ENCODE measurements at places on chromosomes 16 and 17.
A peak's percentile ranks its signal among the peaks of the same experiment; 100 is the strongest.

DNA sequence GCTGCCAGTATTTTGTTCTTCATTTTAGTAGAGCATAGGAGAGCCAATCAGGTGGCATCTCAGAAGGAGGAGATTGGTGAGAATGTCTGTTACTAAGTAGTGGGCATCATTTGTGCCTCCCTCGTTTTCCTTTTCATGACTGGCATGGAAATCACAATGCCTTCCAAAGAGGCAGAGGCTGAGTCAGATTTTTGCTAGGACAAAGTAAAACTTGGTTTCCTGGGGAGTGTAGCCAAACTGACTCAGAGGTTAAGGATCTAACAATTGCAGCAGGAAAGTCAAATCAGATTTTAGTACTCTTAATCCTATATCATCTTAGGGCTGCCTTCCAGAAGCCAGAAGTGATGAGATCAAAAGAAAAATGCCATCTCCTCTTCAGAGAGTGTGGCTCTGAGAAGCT lies 138.7 kb downstream of the ANKFN1 start:
- no peak for DNase-seq

- no peak for DNase-seq
These were observed 35.8 kb downstream of the TEKT5 start for GRCh38 chr16:10658943-10659342.

DNA sequence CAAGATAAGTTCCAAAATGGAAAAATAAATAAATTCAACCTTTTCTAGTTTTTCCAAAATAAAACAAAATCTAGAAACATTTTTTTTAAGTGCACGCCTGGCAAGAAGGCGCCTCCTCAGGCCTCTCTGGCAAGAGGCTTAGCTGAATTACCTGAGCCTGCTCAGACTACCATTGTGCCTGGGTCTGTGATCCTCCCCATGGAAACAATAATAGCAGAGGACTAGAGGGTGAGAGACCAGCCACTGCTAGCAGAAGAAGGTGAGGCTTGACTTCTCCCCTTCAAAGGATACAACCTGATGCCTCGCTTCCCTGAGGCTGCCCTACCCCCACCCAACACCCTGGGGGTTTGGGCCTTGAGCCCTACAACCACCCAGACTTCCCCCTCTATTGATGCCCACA lies 14.8 kb downstream of the TERB1 start:
- DNase-seq, result no peak

GRCh38 chr17:75130632-75131277 lies 787 bp downstream of the NT5C start:
- DNase-seq, result peak; percentile 63

DNA sequence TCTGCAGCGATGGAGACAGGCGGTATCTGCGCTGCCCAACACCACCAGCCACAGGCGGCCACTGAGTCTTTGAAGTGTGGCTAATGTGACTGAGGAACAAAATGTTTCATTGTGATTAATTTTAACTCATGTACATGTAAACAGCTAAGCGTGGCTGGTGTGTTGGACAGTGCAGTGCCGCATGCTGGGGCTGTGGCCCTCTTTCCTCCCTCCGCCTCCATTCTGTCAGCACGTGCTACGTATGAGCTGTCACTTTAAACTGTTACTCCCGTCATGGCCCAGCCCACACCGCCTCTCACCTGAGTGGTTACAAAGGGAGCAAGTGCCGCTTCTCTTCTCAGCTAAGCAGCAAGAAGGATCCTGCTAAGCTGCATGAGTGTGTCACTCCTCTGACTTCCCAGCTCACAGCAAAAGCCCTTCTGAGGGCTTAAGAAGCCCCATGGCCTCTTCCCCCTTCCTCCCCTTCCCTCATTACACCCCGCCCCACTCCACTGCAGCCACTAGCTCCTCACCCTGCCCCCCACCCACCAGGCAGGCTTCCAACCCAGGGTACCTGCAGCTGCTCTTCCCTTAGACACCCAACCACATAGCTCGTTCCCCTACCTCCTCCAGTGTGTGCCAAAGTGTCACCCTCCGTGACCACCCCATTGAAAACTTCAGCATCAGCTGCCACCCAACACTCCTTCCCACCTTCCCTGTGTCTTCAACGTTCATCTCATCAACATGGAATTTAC lies 15.0 kb downstream of the HASPIN start:
- peak; percentile 73 for DNase-seq

DNA sequence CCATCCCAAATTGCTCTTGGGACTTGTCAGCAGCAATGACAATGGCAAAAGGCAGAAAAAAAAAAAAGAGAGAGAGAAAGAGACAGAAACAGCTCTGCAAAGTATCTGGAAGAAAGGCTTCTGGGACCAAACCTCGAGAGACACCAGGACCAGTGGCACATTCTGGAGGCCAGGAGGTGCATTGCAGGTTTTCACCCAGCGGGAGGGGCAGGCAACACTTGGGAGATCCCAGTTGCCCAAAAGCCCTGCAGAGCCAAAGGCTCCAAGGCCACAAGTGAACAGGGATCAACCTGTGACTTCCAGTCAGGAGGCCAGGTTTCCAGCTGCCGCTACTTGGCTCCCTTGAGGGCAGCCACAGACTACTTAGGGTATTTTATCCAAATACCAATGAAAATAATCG lies 110.8 kb upstream of the CDH5 start:
- DNase-seq, result no peak

- DNase-seq, result no peak
These were observed 23.0 kb downstream of the CCDC182 start for GRCh38 chr17:57721967-57722703.

DNA sequence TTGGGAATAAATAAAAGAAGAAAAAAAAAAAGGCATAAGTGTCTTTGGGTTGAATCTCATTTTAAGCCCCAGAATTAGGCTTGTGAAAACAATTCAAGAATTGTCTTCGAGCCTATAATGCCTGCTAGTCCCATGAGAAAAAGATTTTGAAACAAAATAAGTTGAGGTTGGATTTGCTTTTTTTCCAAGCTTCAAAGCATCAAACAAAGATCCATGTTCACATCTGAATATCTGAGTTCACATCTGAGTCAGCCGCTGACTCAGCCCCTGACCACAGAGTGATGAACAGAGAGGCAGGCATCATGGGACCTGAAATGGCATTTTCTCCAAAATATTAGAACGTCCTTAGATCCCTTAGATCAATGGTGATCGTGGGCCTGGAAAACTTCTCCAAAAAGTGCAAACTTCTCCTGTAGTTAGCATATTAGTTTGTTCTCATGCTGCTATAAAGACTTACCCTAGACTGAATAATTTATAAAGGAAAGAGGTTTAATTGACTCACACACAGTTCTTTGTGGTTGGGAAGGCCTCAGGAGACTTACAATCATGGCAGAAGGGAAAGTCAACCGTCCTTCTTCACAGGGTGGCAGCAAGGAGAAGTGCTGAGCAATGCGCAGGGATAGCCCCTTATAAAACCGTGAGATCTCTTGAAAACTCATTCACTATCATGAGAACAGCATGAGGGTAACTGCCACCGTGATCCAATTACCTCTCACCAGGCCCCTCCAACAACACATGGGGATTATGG lies 294.6 kb upstream of the HSBP1 start:
- no peak for DNase-seq

GRCh38 chr16:10728003-10728887 lies 15.4 kb upstream of the NUBP1 start:
- DNase-seq, result no peak

DNA sequence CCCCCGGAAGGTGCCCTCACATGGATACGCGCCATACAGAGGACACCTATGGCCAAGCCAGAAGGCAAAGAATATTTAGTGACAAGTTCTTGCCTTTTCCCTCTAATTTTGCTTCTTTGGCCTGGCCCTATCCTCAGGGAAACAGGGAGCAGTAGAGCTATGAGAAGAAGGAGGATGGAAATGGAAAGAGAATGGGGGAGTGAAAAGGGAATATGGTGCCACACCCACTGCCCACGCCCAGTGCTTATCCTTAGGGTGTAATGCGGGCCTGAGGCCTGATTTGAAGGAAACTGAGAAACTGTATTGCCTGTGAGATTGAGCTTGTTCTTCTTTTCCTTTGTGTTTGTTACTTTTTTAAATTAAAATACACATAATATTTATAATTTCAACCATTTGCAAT lies 255.1 kb downstream of the HS3ST3A1 start:
- no peak for DNase-seq

DNA sequence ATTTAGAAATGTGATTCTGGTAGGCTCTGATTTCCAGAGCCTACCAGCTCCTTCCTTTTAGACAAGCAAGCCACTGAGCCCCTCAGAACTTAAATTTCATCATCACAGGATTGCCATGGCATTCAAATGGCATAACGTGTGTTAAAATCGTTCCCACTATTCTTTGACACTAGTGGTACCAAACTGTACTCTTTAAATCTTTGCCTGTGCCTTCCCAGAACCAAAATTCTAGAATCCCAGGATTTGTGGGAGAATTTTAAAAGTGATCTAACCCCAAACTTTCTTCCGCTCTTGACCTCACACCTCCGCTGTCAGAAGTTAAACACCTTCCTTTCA lies 287 bp upstream of the INTS2 start:
- DNase-seq, result no peak

- DNase-seq, result no peak
These were observed 285.0 kb upstream of the ERCC4 start for GRCh38 chr16:13634959-13635358.

DNA sequence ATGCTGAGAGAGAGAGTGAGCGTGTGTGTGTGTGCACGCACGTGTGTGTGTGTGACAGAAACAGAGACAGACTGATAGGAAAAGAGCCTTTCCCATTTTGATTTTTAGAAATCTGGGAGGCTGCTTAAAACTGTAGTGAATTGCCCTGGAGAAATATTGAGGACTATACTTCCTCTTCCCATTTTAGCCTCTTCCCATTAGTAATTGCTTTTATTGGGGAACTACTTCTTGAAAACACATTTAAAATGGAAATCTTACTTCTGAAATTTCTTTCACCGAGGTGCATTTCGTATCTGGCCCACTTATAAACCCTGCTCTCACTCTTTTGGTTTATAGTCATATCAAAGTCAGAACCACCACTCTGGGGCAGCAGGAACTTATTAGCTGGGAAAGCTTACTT lies 47.1 kb downstream of the NUP93 start:
- no peak for DNase-seq

GRCh38 chr16:11390573-11391495 lies 45.6 kb downstream of the RMI2 start:
- no peak for DNase-seq

DNA sequence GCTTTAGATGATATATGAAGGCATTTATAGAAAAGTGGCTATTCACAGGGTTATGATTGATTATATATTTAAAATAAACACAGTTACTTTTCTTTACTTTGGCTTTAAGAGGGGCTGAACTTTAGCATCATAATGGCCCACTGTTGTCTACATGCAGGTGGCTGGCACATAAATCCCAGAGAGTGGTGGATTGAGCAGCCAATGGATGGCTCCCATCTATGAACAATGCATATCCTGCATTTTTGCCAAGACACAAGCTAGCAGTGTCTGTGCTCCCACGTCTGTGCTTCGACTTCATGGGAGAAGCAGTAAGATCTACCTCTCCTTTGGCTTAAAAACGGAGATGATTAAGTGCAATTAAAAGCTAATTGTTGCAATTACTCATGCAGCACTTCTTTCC lies 373.2 kb upstream of the CDH11 start:
- DNase-seq, result no peak
